Stimulated activated CD8-positive, alpha-beta memory T cell treated with anti-CD3 and anti-CD28 coated beads, Interleukin-4, amount 100 ng/mL, for 1 hour (primary cell): ENCODE measurements at places on chromosomes 2 and 18.

DNA sequence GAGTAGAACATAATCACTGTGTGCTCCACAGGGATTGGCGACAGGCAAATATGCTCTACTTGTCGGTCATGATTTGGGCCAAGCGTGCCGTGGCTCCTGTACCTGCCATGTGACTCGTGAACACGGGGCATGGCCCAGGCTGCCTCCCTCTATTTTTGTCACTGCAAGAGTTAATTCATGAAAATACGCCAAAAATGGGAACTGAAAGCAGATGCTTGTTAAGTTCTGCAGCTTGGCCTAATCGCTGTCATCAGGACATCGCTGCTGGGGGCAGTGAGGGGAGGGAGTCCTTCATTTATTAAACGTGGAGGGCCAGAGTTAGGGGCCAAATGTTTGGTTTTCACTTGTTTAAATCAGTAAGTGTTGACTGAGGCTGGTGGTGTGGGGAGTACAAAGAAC is 177.8 kb downstream of the BCL2 start:
- DNase-seq, result no peak

- no peak for DNase-seq
Measured at GRCh38 chr2:240507060-240507777, 50.6 kb downstream of the ANKMY1 start.

- no peak for DNase-seq
Measured at GRCh38 chr18:23138471-23138870, 3.2 kb downstream of the CABLES1 start.

DNA sequence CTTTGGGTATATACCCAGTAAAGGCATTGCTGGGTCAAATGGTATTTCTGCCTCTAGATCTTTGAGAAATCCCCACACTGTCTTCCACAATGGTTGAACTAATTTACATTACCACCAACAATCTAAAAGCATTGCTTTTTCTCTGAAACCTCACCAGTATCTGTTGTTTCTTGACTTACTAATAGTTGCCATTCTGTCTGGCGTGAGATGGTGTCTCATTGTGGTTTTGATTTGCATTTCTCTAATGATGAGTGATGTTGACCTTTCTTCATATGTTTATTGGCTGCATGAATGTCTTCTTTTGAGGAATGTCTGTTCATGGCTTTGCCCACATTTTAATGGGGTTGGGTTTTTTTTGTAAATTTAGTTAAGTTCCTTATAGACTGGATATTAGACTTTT is 382.6 kb upstream of the ZNF804A start:
- DNase-seq, result no peak

- DNase-seq, result no peak
Measured at GRCh38 chr18:26046419-26047077, 43.9 kb downstream of the SS18 start.

DNA sequence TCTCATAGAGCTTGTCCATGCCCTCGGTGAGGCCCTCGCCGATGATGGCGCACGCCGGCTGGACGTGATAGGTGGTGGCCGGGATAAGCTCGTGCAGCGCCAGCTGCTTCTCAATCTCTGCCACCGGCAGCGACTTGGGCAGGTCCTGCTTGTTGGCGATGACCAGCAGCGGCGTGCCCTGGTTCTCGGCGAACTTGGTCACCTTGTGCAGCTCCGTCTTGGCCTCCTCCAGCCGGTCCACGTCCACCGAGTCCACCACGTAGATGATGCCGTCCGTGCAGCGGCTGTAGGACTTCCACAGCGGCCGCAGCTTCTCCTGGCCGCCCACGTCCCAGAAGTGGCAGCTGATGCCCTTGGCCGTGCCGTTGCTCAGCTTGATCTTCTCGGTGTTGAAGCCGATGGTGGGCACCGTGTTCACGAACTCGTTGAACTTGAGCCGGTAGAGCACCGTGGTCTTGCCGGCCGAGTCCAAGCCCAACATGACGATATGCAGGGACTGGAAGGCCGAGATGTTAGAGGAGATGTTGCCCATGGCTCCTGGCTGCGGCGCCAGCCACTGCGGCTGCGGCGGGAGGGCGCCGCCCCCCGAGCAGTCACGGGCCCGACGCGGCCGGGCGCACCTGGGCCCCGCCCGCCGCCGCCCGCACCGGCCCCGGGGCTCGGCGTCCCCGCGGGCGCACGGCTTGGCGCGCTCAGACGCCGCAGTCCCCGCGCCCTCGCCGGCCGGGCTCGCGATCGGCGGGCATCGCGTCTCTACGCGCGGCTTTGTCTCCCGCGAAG is 636 bp downstream of the ARL4C start:
- DNase-seq, result no peak

DNA sequence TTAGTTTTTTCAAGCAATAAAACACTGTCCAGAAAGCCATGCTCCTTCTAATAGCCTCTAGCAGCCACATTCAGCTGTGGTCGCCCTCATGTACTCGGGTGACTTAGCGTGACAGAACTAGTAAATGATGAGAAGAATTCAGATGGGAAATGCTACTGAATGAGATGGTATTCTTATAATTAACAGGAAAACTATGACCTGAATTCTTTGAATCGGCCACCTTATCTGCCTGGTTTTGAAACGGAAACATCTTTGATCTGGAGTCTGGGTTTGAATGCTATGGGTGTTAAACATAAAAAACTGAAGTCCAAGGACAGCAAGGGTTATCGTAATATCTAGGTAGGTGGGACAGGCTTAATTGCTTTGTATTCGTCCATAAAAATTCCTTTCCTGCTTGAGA is 138.8 kb upstream of the DNMT3A start:
- DNase-seq, result no peak

- DNase-seq, result no peak
Measured at GRCh38 chr18:13745696-13746095, 19.2 kb downstream of the RNMT start.

DNA sequence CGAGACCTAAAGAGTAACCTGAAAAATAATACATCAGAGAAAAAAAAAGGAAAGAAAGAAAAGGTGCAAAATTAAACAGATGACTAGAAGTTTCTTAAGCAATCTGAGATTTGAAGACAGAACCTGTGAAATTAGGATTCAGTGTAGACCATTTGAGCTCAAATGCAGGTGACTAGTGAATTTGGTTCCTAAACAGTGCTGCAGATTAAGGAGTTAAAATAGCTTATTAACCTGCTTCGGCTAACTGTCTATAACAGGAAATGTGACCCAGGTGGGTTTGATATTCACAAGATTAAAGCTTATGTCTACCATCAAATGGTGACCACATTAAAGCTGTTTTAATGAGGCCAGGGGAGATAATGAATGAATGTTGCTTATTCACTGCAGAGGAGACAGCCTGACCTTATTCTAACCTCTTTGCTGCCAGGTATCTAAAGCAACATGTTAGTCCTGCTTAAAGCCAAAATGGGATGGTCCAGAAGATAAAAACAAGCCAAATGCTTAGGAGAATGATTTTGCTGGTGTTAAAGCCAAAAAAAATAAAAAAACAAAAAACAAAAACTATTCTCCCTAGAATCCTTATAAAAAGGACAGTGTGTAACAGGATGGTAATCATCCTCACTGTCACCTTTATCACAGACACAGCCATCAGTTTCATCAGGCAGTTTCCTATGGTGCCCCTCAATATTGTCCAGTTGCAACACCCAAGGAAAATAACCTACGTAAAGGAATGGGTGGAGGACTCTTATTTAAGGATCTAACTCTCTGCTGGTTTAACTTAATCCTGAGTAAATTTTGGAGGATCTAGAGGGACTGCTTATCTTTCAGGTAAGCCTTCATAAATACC is 769.0 kb upstream of the ZEB2 start:
- no peak for DNase-seq

DNA sequence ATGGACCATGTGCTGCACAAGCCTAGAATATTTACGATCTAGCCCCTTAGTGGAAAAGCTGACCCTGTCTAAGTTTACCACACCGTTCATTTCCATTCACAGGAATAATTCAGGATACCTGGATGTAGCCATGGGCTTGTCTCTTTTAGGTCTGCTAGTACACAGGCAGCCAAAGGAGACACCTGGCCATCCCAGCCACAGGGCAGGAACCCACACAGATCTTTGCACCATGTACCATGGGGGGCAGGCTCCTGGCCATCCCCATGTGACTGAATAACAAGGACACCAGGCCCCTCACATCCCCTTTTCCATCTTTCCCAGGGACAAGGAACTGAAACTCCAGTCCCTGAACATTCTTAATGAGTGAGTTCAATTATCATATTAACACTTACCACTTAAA is 467.3 kb upstream of the MYT1L start:
- DNase-seq, result no peak

DNA sequence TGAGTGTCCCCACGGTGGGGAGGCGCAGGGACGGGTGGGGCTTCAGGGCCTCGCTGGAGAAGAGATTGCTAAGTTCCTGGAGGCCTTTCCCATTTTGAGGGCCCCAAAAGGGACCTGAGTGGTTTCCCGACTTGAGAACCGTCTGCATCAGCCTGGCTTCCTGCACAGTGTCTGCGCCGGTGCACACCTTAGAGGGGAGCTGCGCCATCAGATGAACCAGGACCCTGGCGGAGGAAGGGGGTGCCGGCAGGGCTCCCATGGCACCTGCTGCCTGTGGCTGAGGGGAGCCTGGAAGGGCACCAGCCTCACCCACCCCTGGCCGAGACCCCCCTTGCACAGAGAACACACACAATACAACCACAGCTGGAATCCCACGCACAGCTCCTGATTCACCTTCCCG is 465.1 kb upstream of the MYT1L start:
- no peak for DNase-seq

- no peak for DNase-seq
Measured at GRCh38 chr18:61750840-61751668, 141.8 kb downstream of the RNF152 start.

DNA sequence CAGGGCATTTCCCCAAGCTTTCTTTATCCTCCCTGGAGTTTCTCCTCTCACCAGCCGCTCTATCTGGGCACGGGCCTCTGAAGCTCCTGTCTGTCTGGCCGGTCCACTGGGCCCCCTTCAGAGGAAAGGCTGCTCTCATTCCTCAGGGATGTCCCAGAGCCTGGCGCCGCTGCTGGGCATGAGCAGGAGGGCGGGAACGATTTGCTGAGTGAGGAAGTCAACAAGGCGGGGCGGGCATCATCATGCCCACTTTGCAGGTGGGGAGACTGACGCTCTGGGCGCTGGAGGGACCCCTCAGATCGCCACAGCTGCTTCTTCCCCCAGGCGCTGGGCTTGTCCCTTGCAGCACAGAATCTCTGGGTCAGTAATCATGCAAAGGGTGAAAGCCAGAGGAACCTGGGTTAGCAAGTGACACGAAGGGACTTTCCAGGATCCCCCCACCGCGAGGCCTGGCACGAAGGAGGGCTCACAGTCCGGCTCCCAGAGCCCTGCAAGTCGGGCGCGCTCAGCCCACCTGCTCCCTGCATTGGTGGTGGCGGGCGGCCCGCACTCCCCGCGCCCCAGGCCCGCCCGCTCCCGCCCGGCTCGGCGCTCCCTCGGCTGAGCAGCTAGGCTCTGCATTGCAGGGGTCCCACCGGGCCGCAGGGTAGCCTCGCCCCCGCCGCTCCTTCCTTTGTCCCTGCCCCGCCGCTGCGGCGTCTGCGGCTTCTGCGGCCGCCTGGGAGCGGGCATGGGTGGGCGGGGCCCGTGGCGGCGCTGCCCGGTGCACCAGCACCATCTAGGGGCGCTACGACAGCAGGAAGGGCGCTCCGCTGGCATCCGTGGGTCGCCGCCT is 157.8 kb downstream of the CYRIA start:
- DNase-seq, result no peak

- DNase-seq, result no peak
Measured at GRCh38 chr2:219985017-219985416, 357.6 kb downstream of the SLC4A3 start.

- no peak for DNase-seq
Measured at GRCh38 chr2:68157002-68157401, 686 bp upstream of the PNO1 start.

DNA sequence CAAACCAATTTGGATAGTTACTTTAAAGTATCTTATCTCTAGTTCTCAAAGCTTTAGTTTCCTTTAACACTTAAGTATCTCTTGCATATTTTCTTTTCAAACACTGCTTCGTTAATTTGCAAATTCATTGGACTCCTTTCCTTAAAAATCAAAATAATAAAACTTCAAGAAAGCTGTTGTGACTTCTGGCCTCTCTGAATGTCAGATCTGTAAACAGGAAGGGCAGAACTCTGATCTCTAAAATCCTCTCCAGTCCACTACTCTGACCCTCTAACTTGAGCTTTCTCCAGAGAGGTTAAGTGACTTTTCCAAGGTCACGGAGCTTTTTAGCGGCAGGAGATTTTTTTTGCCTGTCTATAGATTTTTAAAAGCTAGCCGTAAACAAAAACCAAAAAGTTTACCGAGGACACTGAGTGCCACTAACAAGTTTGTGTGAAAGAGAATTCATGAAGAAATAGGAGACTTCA is 155.5 kb downstream of the TGIF1 start:
- no peak for DNase-seq

DNA sequence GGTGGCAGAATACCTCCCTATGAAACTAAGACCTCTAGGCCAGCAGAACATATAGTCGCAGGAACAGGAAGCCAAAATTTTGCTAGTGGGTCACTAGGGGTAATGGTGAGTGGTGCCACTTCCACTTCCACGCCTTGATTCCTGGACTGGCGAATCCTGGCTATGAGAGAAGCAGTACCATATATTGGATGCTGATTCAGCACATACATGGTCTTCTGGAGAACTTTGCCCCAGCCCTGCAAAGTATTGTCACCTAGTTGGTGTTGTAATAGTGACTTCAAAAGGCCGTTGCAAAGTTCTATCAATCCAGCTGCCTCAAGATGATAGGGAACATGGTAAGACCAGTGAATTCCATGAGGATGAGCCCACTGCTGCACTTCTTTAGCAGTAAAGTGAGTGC is 769.8 kb upstream of the GYPC start:
- no peak for DNase-seq

DNA sequence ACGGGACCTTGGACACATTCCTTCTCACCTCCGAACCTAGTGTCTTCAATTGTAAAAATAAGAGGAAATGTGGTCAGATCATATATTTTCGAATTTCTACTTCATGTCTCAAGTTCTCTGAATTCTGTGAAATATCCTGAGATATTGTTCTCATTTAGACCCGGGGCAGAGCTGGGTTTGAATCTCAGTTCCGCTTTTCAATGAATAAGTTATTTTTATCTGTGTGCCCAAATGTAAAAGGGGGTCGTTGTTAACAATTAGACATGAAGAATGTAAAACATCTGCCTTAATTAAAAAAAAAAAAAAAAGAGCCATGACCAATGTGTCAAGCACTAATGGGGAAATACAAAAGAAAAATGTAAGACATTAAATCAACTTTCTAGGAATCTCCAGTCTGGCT is 48.9 kb upstream of the BCL11A start:
- no peak for DNase-seq

DNA sequence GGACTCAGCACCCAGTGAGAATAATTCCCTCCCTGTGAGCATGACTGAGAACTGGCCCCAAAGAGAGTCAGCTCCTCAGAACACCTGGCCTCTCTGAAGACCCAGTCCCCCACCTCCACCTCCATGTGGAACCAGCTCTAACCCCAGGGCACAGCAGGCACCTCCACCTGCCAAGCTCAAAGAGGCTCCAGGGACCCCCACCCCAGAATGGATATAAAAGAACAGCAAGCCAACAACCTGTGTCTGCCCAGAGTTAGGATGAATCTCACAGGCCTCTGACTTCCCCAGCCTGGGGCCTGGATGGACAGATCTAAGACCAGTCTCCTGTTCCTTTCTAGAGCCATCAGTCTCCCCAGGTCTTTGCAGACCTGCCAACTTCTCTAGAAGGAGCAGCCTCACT is 498.5 kb downstream of the EIPR1 start:
- no peak for DNase-seq

- DNase-seq, result no peak
Measured at GRCh38 chr2:18491577-18491976, 68.9 kb downstream of the RDH14 start.
